Cerebellar cortex (tissue), 1 donor: ENCODE measurements at places on chromosomes 5 and 9.

- no peak for DNase-seq
Observed at GRCh38 chr9:136193891-136194279, 11.0 kb downstream of the LHX3 start.

- DNase-seq = no peak
Observed at GRCh38 chr5:117779171-117779570, 1204.5 kb upstream of the SEMA6A start.

GRCh38 chr9:114790521-114790920 lies 15.3 kb downstream of the TNFSF15 start:
- DNase-seq = no peak

- DNase-seq = no peak
Observed at GRCh38 chr5:42366051-42366450, 57.2 kb upstream of the GHR start.

GRCh38 chr9:37617161-37617560 lies 24.8 kb upstream of the TOMM5 start:
- DNase-seq = no peak

GRCh38 chr9:91004484-91004883 lies 202.9 kb downstream of the SYK start:
- no peak for DNase-seq

DNA sequence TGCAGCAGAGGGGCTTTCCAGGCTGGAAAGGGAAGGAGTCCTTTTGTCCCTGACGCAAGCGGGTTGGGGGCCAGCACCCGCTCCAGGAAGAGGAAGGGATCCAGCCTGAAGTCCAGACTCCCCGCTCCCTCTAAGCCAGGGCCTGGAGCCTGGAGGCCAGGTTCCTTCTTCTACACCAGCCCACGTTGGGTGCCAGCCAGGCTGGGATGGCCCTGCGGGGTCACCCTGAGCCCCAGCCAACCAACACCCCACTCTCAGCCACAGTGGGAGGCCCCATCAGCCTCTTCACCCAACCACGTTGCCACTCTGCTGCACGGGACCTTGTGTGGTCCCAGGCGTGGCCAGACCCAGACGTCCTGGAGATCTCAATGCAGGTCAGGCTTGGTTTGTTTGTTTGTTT lies 970 bp upstream of the FUT7 start:
- no peak for DNase-seq

GRCh38 chr5:1036504-1037122 lies 28.0 kb downstream of the NKD2 start:
- no peak for DNase-seq

DNA sequence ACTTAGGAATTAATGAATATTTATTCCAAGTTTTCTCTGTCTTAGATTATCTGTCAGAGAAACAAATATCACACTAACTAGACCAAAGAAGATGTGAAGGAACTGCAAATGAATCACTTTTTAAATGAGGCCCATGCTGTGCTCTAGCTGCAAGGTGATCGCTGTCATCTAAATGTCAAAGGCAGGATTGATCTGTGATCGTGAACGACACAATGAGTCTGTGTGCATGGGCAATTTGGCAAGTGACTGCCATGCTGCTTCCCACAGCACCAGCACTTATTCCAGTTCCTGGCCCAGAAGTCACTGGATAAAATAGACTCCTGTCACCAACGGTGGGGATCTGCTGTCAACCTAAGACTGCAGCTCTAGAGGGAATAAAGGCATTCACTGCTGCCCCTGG lies 141.2 kb downstream of the TRIM36 start:
- no peak for DNase-seq

DNA sequence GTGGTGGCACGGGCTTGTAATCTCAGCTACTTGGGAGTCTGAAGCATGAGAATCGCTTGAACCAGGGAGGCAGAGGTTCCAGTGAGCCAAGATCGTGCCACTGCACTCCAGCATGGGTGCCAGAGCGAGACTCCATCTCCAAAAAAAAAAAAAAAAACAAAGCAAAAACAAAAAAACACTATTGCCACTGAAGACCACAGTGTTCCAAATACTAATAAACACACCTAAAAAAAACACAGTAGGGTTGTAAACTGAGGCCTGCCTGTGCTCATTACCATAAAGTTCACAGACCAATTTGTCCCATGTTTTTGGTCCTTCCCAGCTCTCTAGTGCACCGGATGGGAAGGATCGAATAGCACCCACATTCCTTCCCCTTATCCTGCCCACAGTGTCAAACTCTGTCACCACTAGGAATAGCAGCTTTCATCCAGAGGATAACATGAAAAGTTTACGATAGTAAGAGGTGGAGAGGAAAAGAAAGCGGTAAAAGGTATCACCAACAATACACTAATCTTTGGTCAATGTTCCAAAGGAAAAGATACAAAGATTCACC lies 49.2 kb downstream of the MYO10 start:
- no peak for DNase-seq

DNA sequence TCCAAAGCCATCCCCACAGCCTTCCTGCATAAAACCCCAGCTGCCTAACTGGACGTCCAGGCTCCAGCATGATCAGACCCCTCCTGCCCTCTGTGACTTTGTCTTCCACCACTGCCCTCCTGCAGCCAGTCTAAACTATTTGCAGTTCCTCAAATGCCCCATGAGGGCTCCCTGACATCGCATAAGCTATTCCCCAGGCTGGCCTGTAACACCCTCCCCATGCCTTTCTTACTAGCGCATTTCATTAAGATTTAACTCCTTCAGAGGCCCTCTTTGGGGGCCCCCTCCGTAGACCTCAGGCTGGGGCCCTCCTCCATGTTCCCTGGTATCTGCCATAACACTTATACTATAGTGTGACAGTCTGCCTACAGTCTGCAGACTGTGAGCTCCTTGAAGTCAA lies 15.5 kb upstream of the SMIM23 start:
- DNase-seq = no peak
